NCI-H446 (cell line): ENCODE measurements at places on chromosomes 1 and 21.

DNA sequence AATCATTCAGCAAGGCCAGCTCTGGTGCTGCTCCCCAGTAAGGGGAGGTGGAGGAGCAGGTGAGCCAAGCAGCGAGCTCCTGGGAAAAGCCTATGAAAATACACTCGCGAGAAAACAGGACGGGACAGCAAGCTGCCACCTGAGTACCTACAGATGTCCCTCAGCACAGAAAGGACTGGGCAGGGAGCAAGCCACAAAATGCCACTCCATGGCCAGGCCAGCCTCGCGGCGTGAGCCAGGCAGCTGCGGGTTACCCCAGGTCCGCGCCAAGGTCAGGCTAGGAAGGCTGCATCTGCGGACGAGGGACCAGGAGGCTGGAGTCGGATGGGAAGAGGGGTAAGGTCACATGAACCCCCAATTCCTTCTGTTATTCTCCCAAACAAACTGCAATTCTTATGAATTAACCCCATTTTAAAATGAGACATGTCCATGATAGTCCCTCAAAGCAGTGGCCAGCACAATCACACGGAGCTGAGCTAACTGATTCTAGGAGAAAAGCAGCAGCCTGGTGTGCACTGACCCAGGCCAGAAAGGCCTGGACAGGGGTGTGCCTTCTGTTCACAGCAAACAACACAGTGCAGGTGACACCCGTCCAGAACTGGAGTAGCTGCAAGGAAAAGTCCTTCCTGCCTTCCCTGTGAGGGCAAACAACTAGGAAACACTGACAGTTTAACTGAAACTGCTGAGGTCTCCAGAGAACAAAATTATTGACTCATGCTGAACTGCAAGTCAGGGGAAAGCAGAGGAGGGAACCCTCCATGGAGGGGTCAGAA lies 26.5 kb downstream of the PARP1 start:
- DNase-seq: no peak

- no peak for DNase-seq
Observed at GRCh38 chr1:200103966-200104583, 76.6 kb downstream of the NR5A2 start.

DNA sequence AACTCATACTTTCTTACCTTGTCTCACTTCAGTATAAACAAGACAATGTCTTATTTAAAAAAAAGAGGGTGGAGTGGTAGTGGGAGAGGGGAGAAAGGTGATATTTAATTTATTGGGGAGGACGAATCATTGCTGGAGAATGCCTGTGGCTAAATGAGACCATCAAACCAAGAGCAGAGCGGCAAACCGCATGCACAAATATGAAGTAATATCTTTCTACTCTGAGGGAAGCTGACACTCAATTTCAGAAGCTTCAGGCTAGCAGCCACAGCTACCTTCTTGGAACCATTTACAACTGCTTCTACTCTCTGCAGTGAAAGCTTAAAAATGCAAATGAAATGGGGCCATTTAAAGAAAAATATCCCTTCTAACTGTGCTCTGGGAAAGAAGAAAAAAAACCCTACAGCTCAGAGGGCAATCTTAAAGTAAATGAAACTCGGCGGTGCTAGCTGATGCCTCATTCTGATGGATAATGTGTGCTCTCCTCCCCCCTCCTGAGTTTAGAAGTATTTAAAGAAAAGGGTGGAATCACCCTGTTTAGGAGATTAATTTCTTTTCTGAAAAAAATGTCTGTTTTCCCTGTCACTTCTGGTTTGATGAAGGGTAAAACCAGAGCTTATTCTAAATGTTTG lies 178.2 kb upstream of the CAMK1G start:
- DNase-seq: no peak

DNA sequence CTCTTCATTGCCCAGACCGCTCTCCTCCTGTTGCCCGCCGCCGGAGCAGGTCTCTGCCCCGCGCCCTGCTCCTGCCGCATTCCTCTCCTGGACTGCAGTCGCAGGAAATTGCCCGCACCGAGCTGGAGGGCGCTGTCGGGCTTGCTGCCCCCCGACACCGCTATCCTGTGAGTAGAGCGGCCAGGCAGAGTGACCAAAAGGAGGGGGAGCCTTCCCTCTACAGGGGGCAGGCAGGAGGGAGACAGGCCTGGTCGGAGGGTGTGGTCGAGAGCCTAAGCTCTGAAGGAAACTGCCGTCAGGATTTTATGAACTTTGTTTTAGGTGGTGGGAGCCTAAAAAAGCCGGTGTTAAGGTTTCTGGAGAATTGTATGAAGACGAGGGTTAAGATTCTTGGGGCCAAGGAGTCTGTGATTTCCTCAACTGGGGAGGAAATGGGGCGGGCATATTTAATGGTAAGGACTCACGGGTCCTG lies 517 bp downstream of the LRIG2 start:
- no peak for DNase-seq

- no peak for DNase-seq
Observed at GRCh38 chr21:37425001-37425400, 58.4 kb downstream of the DYRK1A start.

GRCh38 chr1:190908246-190908645 lies 430.6 kb upstream of the BRINP3 start:
- no peak for DNase-seq

DNA sequence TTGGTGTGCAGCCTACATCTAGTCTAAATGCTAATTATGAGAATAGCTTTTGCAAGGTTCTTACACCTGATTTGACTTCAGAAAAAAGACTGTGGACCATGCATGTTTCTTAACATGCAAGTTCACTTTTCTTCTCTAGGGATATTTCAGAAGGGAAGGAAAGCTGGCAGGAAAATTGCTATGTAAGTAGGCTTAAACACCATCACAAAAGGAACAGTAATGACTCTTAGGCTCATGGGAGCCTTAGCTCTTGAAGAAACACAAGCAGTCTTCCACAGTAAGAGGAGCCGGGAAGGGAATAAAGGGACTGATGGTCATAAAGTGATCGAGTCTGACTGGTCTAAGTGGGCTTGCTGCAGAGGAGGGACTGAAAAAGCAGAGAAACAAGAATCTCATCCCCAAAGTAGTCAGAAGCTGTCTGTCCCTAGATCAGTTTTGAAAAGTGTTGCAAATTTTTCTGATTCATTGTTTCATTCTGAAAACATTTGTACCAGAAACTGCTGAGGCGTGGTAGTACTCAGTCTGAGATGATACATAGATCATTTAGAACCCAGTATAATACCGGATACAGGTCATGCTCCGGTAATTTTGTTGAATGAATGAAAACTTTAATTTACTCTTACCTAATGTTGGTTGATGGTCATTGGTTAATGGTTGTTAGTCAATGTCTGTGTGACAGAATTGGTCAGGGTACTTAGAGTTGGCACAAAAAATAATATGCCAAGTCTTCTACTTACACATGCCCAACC lies 40.9 kb downstream of the SMYD2 start:
- DNase-seq: no peak

DNA sequence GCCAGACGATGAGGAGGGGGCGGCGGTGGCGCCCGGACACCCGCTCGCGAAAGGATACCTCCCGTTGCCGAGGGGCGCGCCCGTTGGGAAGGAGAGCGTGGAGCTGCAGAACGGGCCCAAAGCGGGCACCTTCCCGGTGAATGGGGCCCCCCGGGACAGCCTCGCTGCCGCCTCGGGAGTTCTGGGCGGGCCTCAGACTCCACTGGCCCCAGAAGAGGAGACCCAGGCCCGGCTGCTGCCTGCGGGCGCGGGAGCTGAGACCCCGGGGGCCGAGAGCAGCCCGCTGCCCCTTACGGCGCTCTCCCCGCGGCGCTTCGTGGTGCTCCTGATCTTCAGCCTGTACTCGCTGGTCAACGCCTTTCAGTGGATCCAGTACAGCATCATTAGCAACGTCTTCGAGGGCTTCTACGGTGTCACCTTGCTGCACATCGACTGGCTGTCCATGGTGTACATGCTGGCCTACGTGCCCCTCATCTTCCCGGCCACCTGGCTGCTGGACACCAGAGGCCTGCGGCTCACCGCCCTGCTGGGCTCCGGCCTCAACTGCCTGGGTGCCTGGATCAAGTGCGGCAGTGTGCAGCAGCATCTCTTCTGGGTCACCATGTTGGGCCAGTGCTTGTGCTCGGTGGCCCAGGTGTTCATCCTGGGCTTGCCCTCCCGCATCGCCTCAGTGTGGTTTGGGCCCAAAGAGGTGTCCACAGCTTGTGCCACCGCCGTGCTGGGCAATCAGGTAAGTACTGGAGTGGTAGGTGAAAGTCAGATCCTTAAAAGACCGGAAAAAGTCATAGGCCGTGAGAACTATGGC lies 588 bp downstream of the FLVCR1 start:
- DNase-seq: no peak

GRCh38 chr1:96782206-96782605 lies 60.6 kb downstream of the PTBP2 start:
- DNase-seq: no peak

GRCh38 chr1:57312869-57313268 lies 111.0 kb downstream of the DAB1 start:
- DNase-seq: no peak

- DNase-seq: no peak
Observed at GRCh38 chr1:151618003-151618402, 6.2 kb downstream of the SNX27 start.

- DNase-seq: no peak
Observed at GRCh38 chr21:33412832-33413519, 9.8 kb downstream of the IFNGR2 start.

DNA sequence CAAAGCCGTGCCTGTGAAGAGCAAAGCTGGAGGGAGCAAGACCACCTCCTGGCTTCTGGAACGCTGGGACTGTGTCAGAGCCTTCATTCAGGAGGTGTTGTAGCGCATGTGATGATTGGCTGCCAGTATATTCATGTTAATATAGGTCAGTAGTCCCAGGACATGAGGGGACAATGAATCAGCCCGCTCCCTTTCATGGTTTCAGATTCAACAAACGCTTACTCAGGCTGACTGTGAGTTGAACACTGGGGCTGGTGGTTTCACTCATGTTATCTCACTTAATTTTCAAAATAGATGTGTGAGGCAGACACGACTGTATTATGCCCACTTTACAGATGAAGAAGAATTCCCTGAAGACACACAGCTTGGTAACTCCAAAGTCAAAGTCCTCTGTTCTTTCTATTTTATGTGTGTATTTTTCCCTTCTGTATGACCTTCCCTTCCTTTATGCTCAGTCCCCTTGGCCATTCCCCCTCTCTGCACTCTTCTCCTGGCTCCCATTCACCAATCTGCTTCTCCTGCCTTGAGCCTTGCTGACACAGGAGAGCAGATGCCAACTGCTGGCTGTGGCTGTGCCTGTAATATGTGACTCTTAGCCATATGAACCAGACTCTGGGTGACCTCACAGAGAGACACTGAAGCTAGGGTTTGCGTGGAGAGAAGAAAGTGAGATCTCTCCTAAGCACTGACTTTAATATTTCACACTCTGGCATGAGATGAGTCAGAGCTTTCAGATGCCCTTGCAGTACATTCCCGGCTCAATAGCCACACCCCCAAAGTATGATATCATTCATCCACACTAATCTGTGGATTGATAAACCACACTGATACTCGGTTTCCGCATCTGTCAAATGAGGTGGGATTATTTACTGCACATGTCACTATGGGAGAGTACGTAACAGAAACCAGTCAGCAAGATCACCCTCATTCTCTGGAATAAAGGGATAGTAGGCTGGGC lies 31.4 kb upstream of the KIRREL1 start:
- no peak for DNase-seq

GRCh38 chr1:24317956-24318614 lies 1.1 kb upstream of the GRHL3 start:
- DNase-seq: no peak

DNA sequence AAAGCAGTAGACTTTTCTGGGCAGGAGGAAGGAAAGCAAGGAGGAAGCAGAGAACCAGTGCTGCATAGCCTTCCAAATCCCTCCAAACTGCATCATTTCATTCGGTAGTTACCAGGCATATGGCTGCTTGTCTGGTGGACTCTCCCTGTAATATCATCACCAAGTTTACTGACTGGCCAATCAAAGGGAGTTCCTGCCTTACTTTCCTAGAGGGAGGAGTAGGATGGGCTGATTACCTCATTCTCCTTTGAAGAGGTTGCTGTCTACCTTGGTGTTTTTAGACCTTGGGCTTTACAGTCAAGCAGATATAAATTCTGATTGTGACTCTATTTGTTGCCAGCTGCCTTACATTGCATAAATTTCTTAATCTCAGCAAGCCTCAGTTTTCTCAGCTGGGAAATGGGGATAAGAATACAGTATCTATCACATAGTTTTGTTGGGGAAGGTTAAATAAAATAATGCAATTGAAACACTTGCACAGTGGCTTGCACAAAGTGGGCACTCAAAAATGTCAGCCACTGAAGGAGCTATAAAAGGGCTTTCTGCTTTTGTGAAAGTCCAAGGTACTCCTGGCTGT lies 297.3 kb upstream of the PROX1 start:
- DNase-seq: no peak

DNA sequence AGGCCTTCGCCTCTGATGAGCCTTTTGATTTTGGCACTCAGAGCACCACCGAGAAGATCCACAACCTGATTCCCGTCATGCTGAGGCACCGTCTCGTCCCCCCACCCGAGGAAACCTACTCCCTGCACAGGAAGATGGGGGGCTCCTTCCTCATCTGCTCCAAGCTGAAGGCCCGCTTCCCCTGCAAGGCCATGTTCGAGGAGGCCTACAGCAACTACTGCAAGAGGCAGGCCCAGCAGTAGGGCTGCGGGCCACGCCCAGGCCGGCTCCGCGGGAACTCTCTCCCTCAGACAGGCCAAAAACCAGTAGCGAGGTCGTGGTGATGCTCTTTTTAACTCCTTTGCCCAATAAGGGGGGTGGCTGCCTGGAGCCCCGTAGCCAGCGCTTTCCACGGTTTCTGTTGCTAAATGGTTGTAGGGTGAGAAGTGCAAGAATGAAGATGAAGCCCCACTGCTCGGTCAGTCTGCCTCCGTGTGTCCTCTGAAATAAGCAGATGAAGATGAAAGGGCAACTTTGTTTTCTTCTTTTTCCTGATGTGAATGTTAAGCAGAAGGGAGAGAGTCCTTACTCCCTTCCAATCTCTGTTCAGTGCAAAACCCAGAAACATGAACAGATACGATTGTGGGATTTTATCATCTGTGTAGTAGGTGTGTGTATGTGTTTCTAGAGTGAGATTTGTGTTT lies 46.5 kb downstream of the COQ8A start:
- DNase-seq: no peak

- no peak for DNase-seq
Observed at GRCh38 chr1:4681026-4681425, 26.6 kb downstream of the AJAP1 start.

- no peak for DNase-seq
Observed at GRCh38 chr1:244336232-244336899, 115.3 kb downstream of the ADSS2 start.

- DNase-seq: peak; percentile 87
Observed at GRCh38 chr1:91885716-91886506, at the start of gene TGFBR3. TSS of gene TGFBR3 (minus strand) at chr1:91886151. CDS start at chr1:91861531, 24,620 bp downstream.

- no peak for DNase-seq
Observed at GRCh38 chr1:184568148-184568547, 181.3 kb downstream of the C1orf21 start.

- no peak for DNase-seq
Observed at GRCh38 chr21:46603228-46603627, 1.7 kb downstream of the S100B start.

DNA sequence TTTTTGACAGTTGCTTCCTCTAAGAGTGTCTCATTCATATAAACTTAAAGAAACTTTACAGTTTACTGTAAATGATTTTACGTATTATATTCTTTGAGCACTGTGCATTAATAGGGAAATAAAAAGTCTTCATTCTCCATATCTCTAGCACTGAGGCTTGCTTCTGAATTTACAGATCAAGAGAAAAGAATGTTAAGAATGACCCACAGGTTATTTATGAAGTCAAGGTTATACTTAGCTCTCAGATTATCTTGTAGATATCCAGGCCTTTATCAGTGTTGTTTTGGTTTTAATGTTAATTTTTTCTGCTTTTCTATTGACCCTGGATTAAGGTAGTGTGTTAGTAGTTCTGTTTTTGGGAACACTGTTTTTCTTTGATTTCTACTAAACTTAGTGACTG lies 91.4 kb downstream of the GPR161 start:
- no peak for DNase-seq

- no peak for DNase-seq
Observed at GRCh38 chr1:44511769-44512168, 106.7 kb downstream of the RNF220 start.
